ENCODE measurements at places on chromosomes 12 and 14.

DNA sequence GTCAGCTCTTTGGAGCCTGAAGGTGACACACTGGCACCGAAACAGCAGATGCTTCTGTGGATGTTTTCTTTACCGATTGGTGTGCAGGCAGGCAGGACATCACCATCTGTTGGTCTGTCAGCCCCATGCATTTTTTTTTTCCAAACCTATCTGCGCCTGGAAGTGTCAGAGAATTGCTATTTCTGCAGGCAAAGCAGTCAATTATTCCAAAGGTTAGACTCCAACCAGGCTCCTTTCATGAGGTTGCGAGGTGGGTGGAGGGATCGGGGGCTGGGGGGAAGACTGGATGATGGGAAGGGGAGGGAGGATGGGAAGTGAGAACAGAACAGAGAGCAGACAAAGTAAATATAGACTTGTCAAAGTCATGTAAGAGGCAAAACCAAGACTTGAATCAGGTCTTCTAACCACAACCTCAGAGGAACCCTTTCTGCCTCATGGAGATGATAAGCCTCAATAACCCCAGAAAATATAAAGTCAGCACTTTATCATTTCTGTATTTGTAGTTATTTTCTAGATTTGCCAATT, 117.7 kb downstream of the OTOGL start:
- DNase-seq: no peak

- no peak for DNase-seq
Measured at GRCh38 chr14:89269404-89269803, 147.6 kb downstream of the FOXN3 start.

- no peak for DNase-seq
Measured at GRCh38 chr14:101584055-101584859, 23.0 kb downstream of the DIO3 start.

- no peak for DNase-seq
Measured at GRCh38 chr12:58576916-58577315, 343.4 kb downstream of the LRIG3 start.

- DNase-seq: no peak
Measured at GRCh38 chr12:122643207-122643805, 59.9 kb downstream of the HCAR2 start.

GRCh38 chr14:27881063-27881462, 885.5 kb upstream of the FOXG1 start:
- DNase-seq: no peak

DNA sequence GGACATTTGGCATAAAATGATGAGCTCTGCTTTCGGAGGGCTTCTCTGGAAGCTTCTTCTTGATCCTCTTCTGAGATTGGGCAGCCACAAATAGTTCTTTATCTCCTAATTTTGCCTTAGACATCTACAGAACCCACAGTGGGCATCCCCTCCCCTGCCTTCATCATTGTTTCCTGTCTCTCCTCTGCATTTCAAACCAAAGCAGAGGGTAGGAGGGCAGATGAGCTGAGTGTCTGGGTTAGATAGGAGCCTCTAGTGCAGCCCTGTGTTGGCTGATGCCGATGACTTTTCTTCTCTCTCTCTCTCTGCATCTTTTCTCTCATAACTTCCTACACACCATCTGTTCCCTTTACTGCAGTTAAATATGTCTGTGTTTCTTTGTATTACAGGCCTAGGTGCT, 8.5 kb upstream of the IL26 start:
- no peak for DNase-seq

All from osteocyte (in vitro differentiated cells).